Psoas muscle (tissue), 8 donors: ENCODE measurements at places on chromosomes 12 and 14. TPM values are rescaled to one million over a fixed set of nuclear protein-coding genes. Genes with fewer than 3 reads are reported as not detected.

Gene RNASE1
- 181 TPM for total RNA-seq

Gene MANSC4
- total RNA-seq = not detected

Gene NXPH4
- 0.24 TPM for total RNA-seq

- DNase-seq = no peak
Observed at GRCh38 chr14:104292084-104292970, 153.9 kb downstream of the KIF26A start.

- DNase-seq = no peak
Observed at GRCh38 chr14:58104808-58105207, 47.2 kb downstream of the ARMH4 start.

DNA sequence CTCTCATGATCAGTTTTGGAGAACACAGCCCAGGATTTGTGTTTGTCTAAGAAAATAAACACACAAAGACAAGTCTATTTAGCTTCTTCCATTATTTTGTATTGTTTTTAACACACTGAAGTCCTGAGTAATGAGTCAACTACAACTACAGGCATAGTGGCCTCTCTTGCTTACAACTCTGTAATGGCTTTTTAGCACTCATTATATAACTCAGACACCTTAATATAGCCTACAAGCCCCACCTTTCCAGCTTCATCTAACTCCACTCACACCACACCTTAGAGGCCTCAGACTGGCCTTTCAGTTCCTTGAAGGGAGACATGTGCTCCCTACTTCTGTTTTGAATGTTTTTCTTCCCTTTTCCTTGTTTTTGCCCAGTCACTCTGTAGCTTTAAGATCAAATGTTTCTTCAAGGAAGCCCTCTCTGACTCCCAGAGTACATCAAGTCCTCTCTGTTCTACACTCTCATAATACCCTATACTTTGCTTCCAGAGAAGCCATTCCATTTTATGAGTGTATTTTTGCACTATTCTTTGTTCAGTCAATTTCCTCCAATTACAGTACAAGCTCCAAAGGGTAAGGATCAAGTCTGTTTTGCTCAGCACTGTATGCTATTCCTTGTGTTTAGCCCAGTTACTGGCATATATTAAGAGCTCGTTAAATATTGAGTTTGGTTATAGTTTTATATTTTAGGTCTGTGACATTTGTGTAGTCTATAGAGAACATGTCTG lies 233.6 kb upstream of the ARHGAP5 start:
- DNase-seq = no peak
